ENCODE measurements at places on chromosomes 12 and 14.
A peak's percentile ranks its signal among the peaks of the same experiment; 100 is the strongest.

- DNase-seq: no peak
These were observed 18.9 kb upstream of the DIABLO start for GRCh38 chr12:122244565-122245371.

DNA sequence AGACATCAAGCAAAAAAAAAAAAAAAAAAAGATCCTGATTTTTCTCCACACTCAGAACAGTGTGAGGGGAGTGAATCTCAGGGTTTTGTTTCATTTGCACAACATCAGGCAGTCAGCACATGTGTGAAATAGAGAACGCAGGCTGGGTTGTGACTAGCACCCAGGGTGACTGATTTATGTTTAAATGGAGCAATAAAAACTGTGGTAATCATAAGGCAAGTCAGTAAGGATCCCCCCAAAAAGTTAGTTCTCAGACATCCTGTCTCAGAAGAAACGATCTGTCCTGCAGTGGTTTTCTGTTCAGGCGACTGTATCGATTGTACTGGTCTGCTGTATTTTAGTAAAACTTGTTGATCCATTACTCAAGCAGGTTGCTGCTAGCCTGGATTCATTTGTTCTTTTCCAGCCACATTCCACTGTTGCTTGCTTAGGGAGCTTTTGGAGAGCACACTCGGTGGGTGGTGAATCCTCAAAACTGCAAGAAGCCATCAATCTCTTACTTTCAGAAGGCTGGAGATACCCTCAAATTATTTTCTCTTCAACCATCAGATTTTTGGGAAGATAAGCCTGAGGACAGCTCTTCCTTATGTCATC, 107.1 kb downstream of the DACT1 start:
- no peak for DNase-seq

GRCh38 chr12:88141425-88141773, 489 bp downstream of the CEP290 start:
- DNase-seq: no peak

- no peak for DNase-seq
These were observed 306.6 kb upstream of the SOX5 start for GRCh38 chr12:24255920-24256665.

GRCh38 chr12:88896958-88897357, 316.7 kb upstream of the KITLG start:
- DNase-seq: no peak

DNA sequence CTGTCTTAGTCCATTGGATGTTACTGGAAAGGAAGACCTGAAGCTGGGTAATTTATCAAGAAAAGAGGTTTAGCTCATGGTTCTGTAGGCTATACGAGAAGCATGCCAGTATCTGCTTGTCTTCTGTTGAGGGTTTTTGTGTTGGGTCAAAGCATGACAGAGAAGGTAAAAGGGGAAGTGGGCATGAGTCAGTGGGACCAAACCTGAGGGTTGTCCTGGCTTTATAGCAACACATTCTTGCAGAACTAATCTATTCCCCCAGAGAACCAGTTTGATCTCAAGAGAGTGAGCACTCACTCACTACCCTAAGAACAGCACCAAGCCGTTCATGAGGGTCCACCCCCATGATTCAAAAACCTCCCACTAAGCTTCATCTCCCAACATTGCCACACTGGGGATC, 19.0 kb upstream of the KRAS start:
- DNase-seq: no peak

- no peak for DNase-seq
These were observed 20.6 kb upstream of the SPATA7 start for GRCh38 chr14:88364710-88365413.

DNA sequence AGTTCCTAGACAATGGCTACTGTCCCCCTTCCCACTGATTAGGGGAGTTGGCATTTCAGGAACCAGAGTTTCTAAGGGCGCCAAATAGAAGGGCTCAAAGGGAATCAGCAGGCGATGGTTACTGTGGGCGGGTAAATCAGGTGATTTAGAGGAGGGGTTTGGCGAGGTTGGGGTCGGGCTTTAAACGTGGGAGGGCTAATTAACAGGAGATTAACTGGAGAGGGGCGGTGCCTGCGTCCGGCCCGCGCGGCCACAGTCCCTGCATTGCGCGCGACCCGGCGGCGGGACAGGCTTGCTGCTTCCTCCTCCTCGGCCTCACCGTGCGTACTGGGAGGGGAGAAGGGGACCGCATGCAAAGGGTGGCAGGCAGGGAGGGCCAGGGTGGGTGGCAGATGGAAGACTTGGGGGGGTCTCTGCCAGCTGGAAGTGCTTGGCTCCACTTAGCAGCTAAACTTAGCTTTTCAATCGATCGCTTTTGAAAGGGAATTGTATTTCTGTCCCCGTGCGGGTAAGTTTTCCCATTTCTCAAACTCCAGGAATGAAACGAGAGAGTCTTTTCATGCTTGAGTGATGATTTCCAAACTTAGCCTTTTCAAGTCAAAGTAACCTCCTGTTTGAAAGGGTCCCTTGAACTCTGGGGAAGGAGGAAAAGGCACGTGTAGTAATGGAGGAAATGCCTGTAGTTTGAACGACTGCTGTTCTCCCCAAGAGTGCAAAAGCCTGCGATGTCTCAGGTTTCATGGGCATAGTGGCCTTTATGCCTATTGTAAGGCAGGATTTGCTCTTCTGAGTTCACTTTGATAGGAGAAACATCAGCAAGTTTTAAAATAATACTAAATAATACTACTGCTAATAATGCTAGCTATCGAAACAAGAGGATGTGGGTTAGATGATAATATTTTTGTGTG, at the start of gene MGST1:
MGST1 (plus strand) TSS at position 255 of the 908 bp plus-strand sequence. CDS start 6,608 bp downstream, outside the sequence.
- DNase-seq: no peak

- DNase-seq: no peak
These were observed 12.4 kb downstream of the LUM start for GRCh38 chr12:91098941-91099340.

GRCh38 chr12:38906482-38907200, 1.2 kb upstream of the CPNE8 start:
- peak; percentile 74 for DNase-seq

GRCh38 chr14:59292028-59292427, 103.6 kb downstream of the DAAM1 start:
- no peak for DNase-seq

GRCh38 chr12:102215992-102216691, 18.5 kb upstream of the PMCH start:
- DNase-seq: no peak

- no peak for DNase-seq
These were observed 386.0 kb downstream of the BCAT1 start for GRCh38 chr12:24562771-24563431.

- no peak for DNase-seq
These were observed 14.2 kb upstream of the NIN start for GRCh38 chr14:50845166-50845565.

DNA sequence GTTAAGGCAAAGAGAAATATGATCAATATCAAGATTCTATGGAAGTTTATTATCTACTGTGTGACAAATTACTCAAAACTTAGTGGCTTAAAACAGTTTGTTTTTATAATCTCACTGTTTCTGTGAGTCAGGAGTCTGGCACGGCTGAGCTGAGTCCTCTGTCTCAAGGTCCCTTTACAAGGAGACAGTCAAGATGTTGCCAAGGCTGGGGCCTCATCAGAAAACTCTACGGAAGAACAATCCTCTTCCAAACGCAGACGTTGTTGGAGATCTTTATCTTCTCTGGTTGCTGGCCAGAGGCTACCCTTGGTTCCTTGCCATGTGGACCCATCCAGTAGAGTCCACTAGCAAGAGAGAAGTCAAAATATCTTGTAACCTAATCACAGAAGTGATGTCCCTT, 100.6 kb upstream of the CCND2 start:
- DNase-seq: no peak

GRCh38 chr14:31932675-31933074, 144.4 kb upstream of the ARHGAP5 start:
- no peak for DNase-seq

DNA sequence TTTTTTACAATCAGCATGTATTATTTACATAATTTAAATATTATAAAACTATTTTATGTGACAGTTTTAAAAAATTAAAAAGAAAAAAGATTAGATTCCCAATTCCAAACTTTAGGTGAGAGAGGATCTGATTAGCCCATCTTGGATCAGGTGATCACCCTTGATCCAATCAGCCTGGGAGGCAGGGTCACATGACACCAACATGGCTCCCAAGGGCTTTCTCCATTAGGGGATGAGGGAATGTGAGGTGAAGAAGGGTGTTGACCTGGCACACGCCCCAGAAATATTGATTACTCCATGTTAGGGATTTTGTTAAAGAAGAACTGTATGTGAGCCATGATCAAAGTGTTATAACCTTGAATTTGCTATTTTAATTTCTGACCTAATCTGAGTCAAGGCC, 225.4 kb downstream of the RBM19 start:
- DNase-seq: no peak

GRCh38 chr12:42090899-42091298, 53.8 kb downstream of the GXYLT1 start:
- no peak for DNase-seq

- DNase-seq: peak; percentile 36
These were observed 1.3 kb upstream of the ANKRD9 start for GRCh38 chr14:102510616-102511520.

DNA sequence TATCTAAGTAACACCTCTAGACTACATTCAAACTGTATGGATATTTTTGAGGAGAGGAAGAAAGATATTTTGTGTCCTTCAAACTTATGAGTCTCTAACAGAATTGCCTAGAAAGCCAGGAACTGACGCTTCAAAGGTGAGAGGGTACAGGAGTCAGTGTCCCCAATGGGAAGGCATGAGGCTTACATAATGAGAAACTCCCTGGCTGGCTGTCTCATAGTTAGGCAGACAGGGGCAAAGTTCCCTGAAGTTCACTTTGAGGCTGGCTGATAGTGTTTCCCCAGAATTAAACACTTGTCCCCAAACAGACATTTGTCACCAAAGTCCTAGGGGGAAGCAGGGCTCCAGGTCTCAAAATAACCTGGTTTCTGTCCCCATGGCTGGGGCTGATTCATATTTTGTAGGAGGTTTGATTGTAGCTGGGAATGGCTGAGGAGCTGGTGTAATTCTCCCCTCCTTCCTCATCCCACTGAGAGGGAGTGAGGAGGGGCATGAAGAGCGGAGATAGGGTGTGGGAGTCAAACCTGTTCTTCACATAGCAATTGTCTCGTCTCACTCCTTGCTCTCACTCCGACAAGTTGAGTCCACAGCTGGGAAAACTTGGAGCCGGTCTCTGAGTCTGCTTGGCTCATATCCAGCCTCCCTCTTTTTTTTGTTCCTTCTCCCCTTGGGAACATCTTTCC, 56.4 kb upstream of the CISTR start:
- DNase-seq: no peak

- DNase-seq: no peak
These were observed 315.7 kb downstream of the NAV3 start for GRCh38 chr12:78146365-78146772.

- no peak for DNase-seq
These were observed 134.8 kb upstream of the ARHGAP5 start for GRCh38 chr14:31942166-31942841.

- DNase-seq: no peak
These were observed 267.4 kb downstream of the ALG10 start for GRCh38 chr12:34289431-34290380.

- DNase-seq: no peak
These were observed 58.1 kb downstream of the SPTB start for GRCh38 chr14:64821651-64822050.

DNA sequence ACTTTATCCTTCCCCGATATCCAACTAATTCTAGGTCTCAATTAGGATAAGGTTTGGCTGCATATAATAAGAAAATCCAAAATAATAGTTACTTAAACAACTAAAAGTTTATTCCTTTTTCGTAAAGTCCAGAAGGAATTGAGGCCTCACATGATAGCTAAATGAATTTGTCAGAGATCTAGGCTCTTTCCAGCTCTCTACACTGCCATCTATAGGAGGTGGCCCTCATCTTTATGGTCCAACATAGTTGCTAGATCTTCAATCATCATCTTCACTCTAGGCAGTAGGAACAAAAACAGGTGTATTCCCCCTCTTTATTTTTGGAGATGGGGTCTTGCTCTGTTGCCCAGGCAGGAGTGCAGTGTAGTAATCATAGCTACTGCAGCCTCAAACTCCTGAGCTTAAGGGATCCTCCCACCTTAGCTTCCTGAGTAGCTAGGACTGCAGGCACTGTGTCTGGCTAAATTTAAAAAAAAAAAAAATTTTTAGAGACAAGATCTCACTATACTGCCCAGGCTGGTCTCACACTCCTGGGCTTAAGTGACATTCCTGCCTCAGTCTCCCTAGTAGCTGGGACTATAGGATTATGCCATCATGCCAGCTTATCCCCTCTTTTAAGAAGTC, 46.5 kb upstream of the SAV1 start:
- no peak for DNase-seq

DNA sequence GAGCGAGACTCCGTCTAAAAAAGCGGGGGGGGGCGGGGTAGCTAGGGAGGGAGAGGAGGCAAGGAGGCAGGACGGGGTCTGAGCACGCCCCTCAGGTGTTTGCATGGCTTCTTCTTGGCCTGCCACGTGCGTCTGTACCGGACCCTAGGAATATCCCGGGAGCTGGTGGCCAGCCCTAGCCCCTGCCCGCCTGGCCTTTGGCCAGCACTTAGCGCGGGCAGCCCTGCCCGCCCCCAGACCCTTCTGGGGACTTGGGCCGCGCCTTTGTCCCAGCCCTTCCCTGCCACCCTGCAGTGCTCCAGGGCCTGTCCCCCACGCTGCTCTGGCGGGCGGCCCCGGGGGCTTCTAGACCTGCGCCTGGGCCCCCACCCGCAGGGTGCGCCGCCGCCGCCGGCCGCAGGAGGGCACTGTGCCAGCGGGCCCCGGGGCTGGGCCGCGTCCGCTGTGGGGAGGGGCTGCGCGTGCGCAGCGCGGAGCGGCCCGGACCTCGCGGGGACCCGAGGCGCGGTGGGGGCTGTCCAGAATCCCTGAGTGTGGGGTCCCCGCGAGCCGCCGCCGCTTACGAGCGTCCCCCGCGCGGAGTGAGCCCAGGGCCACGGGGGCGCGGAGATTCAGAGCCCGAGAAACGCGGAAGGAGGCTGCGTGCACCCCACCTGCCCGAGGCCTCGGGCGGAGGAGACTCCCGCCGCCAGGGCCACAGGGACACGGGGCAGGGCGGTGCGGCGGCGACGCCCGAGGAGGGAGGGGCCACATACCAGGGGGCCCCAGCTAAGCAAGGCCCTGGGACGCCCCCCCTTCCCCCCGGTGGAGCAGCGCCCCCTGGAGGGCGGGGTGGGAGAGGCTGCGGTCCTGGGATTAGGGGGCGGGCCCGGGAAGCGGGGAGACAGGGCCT, 21.0 kb downstream of the SLC25A29 start:
- peak; percentile 82 for DNase-seq

GRCh38 chr12:94193168-94193567, 44.8 kb downstream of the PLXNC1 start:
- no peak for DNase-seq

DNA sequence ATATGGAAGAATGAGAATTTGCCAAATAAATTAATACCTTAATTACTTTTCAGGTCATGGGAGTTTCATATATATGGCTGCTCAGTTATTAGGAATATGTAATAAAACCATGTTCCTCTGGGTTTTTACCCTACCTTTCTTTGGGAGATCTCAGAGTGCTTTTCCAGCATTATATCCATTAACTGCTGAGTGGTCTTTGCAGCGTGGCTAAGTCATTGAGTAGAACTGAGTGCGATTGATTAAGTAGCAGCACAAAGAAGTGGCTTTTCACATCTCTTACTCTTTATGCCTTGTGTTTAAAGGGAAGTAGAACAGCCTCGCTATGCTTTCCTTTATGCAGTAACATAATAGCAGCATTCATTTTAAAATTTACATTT, 340.1 kb downstream of the SNAPC1 start:
- no peak for DNase-seq

GRCh38 chr14:90027842-90028241, 34.0 kb upstream of the KCNK13 start:
- DNase-seq: no peak

- peak; percentile 61 for DNase-seq
These were observed 1.6 kb downstream of the CCDC88C start for GRCh38 chr14:91415794-91416743.

Measured in stimulated activated CD4-positive, alpha-beta T cell treated with anti-CD3 and anti-CD28 coated beads, Interleukin-4, amount 100 ng/mL, for 1 hour (primary cell).